ENCODE measurements at places on chromosomes 7 and 10.

DNA sequence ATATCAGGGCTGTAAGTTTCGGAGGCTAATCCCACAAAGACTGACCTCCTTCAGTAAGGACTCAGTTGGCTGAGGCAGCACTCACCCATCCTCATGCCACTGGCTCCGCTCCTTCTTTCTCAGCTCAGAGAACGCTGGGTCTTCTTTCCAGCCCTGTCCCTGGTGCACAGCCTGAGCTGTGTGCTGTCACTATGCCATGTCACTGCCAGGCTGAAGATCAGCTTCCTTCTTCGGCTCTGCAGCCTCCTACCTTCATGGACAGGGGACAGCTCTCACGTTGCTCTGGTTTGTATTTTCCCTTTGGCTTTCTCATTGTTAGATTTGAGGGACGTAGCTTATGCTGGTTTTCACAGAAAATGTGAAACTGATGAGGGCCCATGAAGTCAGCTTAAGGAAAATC lies 437.3 kb downstream of the GLRX3 start:
- DNase-seq = no peak

GRCh38 chr10:23516530-23516929 lies 77.7 kb downstream of the OTUD1 start:
- peak; percentile 3 for DNase-seq

DNA sequence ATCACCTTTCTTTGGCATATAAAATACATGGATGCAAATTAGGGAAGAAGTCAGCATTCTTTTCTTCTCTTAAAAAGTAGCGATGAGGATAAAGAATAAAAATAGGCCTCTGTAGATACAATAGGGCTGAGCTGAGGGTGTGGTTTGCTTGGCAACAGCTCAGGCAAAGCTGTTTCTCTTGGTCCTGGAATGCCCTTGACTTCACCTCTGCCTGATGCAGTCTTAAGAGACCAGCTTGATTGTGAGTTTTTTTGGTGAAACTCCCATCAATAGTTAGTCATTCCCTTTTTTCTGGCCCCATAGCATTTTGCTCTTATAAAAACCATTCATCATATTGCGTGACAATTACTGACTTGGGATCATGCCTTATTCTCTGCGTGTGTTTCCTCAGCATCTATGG lies 42.1 kb upstream of the MKLN1 start:
- peak; percentile 14 for DNase-seq

DNA sequence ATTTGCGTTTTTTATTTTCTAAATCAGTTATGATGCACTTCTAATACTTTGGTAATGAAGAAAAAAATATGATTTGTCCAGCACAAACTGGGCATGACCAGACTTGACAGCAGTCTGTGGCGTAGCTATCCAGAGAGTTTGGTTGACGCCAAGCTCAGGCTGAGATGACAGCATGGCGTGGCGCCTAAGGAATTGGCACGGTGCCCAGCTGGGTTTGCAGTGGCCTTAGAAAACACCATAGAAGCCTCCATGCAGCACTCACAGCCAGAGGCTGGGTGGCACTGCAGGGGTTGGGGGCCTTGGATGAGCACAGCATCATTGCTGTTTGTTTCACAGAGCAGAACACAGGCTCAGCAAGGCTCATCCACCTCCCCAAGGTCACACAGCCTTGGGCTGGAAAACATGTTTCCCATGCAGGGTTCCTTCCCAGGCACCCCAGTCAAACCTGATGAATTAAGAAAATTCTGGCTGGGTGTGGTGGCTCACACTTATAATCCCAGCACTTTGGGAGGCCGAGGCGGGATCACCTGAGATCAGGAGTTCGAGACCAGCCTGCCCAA lies 88.9 kb downstream of the GTF2IRD1 start:
- no peak for DNase-seq

DNA sequence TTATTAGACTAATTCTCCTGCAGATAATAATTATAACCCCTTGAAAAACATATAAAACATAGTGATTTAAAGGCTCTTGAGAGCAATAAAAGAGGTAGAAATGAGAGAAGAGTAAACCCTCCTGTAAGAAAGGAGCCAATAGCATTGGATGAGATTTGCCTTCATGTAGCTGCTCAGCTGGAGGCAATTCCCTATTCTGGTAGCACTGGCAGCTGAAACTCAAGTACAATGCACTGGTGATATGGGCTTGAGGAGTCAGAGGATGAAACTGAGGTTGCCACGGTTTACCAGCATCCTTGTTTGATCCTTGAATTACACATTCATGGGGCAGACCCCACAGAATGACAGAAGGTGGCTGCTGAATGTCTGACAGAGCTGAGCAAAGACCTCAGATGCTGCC lies 76.4 kb downstream of the CTTNBP2 start:
- DNase-seq = no peak

- no peak for DNase-seq
Observed at GRCh38 chr10:97002670-97003069, 170.6 kb downstream of the LCOR start.

GRCh38 chr7:137760111-137760510 lies 86.7 kb downstream of the DGKI start:
- peak; percentile 51 for DNase-seq

GRCh38 chr7:7709291-7709690 lies 9.1 kb downstream of the RPA3 start:
- DNase-seq = no peak

- no peak for DNase-seq
Observed at GRCh38 chr7:40305229-40305628, 170.4 kb downstream of the SUGCT start.

DNA sequence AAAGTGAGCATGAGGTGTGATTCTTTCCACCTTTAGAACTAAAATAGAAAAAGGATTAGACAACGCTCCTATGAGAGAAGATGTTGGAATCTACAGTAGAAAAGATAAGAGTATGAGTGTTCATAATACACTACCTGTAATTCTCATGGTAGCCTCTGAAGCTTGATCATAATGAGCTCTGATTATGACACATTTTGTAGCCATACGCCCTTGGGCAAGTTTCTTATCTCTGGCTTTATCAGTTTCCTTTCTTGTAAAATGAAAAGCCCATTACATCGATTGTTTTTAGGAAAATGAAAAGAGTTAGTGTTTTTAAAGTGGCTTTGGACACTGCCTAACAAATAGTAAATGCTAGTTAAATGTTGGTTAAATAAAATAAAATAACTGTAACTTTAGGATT lies 22.4 kb upstream of the PRSS58 start:
- no peak for DNase-seq

DNA sequence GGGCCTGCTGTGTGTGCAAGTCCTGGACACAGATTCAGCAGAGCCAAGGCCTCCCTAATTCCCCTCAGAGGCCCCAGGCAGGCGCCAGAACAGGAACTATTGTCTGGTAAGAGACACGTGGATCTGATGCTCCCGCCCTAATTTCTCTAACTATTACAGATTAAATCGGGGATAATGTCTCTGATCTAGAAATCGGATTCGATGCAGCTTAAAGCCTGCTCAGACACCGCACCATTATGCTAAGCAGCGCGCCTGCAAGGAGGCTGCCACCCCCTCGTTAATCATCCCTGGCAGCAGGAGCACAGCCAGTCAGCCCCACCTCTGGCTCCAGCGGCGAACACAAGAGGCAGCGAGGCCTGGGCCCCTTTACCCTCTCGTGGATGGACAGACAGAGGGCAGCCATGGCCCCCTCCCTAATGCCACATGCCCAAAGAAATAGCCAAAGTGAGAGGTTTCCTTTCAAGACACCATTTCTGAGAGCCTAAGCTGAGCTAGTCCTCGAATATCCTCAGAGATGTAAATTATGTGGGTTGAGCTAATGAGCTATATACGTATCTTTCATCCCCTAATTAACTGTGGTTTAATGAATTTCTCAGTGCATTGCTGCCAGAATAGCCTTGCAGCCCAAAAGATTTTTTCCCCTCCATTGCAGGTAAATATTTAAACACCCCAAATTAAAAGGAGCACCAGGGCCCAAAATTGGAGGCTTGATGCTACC lies 122.1 kb downstream of the GRID1 start:
- DNase-seq = no peak

DNA sequence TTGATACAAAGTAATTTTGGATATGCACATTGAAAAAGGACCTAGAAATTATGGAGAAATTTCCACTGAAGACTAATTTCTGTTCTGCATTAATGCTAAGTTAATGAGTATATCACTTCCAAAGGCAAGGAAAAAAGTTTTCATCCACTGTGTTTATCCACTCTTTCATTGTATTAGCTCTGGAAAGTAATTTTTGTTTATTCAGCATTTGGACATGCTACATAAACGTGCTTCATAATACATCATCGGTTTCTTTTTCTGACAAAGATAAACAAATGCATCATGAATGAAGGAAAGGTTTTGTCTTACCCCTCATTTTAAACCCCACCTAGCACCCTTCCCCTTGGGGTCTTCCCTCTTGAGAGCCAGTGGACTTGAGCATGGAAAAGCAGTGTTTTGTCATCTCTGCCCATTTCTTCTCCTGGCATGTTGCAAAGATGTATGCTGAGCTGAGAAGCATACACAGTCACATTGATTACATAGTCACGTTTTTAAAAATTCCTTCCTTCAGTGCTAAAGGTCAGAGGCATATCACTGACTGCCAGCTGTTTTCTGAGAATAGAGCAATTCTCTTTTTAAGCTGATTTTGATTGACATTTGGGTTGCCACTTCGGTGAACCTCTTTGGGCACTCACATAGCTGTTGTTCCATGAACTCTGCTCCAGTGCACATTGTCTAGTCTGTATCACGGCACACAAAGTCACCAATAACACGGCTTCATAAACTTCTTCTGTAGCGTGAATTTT lies 65.9 kb upstream of the C7orf33 start:
- no peak for DNase-seq

DNA sequence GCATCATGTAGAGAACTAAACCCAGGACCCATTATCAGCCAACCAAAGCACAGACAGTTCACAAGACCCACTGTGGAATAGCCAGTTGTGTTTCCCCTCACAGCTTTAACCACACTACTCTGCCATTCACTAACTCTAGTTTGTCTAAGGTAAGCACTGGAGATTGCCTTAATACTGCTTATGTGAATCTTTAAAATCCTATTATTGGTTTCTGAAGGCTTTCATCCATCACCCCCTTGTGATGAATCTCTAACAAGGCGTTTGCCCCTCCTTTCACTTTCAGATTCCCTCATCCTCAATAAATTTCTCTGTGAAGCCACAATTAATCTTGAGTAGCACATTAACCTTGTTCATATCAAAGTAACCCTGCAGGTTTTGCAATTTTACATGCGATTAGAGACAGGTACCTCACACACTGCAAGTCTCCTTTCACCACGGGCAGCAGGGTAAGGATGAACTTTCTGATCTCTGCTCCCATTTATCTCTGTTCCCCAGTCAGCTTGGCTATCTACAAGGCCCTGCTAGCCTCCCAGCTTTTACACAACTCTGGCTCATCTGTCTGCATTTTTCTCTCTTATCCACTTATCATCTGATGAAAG lies 785.6 kb downstream of the REEP3 start:
- DNase-seq = no peak

Measured in astrocyte (in vitro differentiated cells and primary cell).